ENCODE measurements at places on chromosomes 11 and 22.

GRCh38 chr11:123719452-123719851 lies 22.0 kb downstream of the ZNF202 start:
- no peak for DNase-seq

DNA sequence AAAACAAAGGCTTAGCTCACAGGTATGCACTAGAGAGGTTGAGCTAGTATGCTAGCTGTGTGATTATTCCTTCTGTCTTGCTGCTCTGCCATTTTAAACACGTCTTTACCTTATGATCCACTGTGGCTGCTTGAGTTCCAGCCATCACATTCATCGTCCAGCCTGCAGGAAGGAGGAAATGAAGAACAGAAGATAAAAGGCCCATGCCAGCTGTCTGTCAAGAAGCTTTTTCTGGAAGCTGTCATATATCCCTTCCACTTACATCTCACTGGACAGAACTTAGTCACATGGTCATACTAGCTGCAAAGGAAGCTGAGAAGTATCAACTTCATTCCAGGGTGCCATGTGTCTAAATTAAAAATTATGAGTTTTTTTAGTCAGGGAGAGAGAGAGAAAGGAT lies 9.5 kb downstream of the PRDX5 start:
- DNase-seq, result no peak

DNA sequence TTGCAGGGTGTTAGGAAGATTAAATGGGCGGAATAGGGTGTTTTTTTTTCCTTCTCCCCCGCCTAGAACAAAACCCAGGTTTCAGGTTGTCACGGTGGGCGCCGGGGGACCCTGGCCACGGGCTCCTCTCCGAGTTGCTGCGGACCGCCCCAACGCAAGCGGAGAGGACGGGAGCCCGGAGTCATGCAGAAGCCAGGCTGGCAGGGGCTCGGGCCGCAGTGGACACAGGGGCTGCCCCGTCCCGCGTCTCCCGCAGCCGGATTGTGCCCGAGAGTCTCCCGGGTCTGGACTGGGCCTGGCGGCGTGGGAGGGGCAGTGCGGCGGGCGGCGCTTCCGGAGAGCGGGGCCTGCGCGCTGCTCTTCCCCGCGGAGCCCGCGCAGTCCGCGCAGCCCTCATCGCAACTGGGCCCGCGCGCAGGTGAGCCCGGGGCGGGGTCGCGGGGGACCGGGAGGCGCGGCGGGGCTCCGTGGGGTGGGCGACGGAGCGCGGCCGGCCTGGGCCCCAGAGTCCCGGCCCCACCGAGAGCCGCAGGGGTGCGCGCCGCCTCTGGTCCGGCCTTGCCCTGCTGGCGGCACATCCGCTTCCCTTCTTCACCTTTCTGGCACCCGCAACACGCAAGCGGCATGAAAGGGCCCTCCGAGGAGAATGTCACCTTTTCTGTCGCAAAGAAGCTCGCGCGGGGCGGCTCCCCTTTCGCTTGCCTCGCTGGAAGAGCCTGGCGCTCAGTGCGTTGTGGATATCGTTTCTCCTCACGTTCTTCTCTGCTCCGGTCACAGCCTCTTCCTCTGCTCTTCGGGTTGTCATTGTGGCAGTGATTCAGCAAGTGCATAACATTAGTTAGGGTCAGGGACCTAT lies at the start of gene TIRAP:
TSS of gene TIRAP (plus strand) at position 358 of the 856 bp plus-strand sequence. CDS start 7,802 bp downstream, outside the sequence.
- peak; percentile 86 for DNase-seq

DNA sequence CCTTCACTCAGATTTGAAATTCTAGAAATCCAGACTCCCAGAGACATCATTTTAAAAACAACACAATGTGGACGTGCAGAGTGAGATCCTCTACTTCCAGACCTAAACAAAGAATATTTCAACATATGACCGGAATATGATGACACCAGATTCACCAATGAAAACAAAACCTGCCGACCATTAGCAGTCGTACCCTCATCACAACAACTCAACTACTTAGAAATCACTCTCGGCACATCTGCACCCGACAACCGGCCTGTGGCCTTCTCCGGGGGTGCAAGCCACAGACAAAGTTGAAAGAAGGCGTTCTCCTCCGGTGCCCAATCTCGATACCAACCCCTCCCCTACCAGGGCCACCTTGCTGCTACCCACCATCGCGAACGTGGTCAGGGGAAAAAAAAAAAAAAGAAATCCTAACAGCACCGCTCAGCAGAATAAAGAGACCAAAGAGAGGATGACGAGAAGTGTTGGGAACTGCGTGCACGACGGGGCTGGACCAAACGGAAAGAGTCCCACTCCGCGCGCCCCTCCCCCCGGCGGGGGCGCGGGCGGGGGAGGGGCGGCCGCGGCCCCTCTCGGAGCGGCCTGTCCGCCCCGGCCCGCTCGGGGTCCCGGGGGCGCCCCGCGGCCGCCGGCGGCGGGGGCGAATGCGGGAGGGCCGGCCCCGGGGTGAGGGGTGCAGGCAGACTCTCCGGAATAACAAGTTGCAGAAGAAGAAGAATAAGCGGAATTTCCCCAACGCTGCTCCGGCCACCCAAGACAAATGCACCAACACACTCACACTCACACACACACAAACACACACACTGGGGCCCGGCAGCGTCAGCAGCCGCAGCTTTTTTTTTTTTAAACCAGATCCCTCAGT lies 1.7 kb downstream of the PHF21A start:
- peak; percentile 80 for DNase-seq

DNA sequence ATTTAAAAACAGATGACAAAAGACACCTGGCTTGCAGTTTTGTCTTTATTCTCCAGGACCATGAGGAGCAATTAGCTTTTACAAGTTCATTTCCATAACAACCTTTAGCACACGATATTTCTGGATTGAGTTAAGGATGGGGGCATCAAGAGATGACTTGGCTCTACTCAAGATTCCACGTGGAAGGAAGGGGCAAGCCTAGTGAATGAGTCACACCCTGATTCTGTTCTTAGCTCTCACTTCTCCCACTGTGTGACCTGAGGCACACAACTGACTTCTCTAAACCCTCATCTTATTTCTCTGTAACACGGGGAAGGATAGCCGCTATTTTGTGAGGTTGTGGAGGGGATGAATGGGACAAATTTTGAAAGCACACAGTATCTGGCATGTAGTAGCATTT lies 185.5 kb downstream of the KIRREL3 start:
- no peak for DNase-seq

GRCh38 chr11:67544616-67545242 lies 21.5 kb upstream of the CABP2 start:
- DNase-seq, result no peak

DNA sequence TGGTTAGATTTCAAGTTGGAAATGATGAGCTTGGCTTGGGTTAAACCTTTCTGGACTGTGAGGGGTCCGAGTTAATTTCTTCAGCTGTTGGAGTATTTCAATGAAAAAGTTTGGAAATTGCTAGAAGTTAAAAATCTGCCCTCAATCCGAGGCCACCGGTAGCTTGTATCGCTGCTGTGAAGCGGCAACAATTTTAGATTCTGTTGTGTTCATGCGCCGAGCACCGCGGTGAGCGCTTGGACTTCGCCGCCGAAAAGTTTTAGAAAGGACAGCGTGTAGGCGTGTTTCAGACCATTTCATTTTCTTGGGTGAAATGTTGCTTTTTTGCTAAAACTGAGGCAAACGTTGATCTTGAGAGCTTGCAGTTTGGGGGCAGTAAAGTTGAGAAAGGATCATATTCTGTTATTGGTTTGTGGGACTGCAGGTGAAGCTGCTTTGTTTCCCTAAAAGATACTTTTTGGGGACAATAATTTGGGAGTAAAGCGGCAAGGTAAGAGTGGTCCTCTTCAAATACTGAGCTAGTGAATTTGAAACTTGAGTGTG lies 928 bp downstream of the FBXO7 start:
- DNase-seq, result no peak

GRCh38 chr11:74717221-74717969 lies 13.8 kb downstream of the CHRDL2 start:
- DNase-seq, result no peak

DNA sequence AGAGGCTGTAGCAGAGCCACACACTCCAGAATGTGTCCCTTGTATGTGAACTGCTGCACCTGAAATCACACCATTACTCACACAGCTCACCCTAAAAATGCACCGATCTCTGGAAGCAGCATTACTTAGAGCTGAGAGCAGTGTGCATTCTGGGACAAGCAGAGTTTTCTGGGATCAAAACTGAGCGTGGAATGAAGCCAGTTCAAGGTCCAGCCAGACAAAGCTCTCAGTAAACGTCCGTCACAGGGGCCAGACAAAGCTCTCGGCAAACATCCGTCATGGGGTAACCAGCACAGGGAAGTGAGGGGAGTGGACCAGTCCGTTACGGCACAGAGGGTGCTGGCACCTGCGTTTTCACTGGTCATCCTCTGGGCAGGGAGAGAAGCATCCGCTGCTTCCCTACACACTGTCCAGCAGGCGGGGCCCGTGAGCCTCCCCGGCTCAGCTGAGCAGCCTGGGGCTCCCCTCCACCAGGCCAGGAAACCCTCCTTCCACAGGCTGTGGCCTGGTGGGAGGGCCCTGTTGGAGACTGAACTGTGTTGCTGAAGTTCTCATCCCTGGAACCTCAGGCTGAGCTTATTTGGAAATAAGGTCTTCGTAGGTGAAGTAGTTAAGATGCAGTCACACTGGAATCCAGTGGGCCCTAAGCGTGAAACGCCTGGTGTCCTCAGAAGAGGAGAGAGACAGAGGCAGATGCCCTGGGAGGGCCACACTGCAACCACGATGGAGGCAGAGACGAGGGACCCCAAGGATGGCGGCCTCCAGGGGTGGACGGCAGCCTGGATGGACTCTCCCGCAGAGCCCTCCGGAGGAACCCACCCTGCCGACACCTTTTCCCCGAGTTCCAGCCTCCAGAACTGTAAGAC lies 883.9 kb downstream of the BRD1 start:
- DNase-seq, result peak; percentile 53

- DNase-seq, result peak; percentile 38
These were observed 15.9 kb downstream of the MOGAT2 start for GRCh38 chr11:75733431-75734107.

- DNase-seq, result no peak
These were observed at the start of gene PANX2 for GRCh38 chr22:50170453-50171318. PANX2 (plus strand) TSS chr22:50170731; CDS start chr22:50170731, 0 bp downstream.

DNA sequence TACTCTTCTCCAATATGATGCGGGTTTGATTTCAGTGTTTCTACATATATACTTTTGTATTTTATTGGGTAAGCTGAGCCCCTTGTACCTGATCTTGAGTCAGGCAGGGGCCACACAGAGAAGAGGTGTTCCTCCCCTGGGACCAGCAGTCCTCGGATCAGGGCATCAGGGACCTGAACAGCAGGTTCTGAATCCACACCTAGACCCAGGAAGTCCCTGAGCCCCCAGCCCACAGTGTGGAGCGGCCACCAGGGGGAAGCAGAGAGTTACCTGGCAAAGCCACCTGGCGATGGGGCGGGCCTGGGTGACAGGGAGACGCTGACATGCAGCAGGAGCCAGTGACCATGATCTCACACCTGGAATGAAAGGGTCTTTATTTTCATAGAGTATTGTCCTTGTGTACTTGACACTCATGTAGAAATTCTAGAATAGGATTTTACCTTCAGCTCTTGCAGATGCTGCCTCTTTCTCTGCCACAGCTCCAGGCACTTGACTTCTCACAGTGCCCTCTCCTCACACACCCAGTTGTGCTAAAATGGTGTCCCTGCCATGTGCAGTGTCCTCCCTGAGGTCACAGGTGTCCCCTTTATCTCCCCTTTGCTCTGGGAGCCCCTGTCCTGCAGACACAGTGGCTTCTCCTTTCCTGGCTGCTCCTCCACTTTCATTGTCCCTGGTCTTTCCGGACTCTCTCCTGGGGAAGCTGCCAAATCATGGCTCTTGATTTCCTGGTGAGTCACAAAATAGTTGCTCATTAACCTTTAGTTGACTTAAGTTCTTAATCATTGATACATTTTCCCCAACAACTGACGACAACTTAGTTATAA lies 48.5 kb downstream of the GGTLC2 start:
- DNase-seq, result peak; percentile 82

- peak; percentile 52 for DNase-seq
These were observed 11.0 kb downstream of the NAP1L4 start for GRCh38 chr11:2981130-2981529.

DNA sequence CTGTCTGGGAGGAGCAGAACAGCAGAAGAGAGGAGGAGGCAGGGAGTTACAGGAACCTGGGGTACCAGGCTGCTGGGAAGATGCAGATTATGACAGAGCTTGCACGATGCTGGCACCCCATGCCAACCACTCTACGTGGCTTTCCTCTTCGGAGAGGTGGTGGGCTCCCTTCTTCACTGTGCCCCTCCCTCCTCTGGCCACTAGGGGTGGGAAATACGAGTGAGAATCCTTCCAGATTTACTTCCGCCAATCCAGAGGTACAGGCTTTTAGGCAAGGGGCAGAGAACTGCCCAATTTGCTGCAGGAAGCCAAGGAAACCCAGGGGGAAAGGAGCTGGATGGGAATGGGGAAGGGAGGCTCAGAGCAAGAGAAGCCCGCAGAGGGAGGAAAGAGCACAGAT lies 12.3 kb downstream of the HYOU1 start:
- DNase-seq, result no peak

GRCh38 chr11:120775986-120776951 lies 247.6 kb upstream of the TBCEL start:
- no peak for DNase-seq

GRCh38 chr11:34433899-34434298 lies 4.8 kb upstream of the CAT start:
- no peak for DNase-seq

Measured in activated CD8-positive, alpha-beta memory T cell treated with anti-CD3 and anti-CD28 coated beads for 24 hours (primary cell).